Mesothelial cell of epicardium (in vitro differentiated cells): ENCODE measurements at places on chromosomes 16 and 17. TPM values are rescaled to one million over a fixed set of nuclear protein-coding genes. Genes with fewer than 3 reads are reported as not detected.
A peak's percentile ranks its signal among the peaks of the same experiment; 100 is the strongest.

Gene SLC13A2
- not detected in 3 replicates for total RNA-seq

DNA sequence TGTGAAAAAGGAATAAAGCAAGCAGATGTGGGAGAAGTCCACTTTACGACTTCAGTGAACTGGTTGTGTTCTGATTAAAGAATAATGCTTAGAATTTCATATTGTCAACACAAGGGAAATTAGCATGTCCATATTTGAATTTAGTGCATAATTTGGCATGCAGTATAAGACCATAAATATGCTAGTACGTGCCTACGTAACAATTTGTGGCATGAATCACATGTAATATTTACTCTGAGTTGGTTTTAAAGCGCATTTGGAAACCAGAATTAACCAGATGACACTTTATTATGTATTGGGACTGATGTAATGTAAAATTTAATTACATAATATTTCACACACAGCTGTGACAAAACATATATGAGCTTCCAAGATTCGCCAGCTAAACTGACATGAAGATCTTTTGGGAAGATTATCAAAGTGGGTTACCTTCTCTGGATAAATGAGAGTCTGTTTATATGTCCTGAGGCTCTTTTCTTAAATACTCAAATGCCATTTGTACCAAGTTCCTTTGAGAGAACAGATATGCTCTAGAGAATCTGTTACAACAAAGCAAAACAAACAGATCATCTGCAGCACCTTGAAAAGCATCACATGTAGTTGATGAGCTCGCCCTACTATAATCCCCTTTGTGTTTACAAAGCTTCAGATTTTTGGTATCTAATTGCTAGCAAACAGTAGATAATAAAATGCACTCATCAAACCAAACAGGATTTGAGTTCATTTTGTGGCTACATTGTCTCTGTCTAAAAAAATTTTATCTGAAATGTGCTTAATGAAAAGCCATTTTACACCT is 1468.6 kb downstream of the CDH11 start:
- H3K4me3 ChIP-seq, result no peak overlapping the region
- H3K36me3 ChIP-seq, result no peaks in the 10 kb centered on the region
- H3K4me1 ChIP-seq, result no peaks in the 10 kb centered on the region
- no peaks in the 10 kb centered on the region for H3K27me3 ChIP-seq
- no peak for DNase-seq

Gene TP53TG3C
- total RNA-seq, result not detected in 3 replicates

- H3K4me1 ChIP-seq, result peaks cover 35% of the 10 kb centered on the region
- H3K27me3 ChIP-seq, result no peaks in the 10 kb centered on the region
- H3K27ac ChIP-seq, result peak overlapping the region; percentile 74
- H3K4me3 ChIP-seq, result peak overlapping the region; percentile 64
- peaks cover 4% of the 10 kb centered on the region for H3K36me3 ChIP-seq
These were observed 22.1 kb downstream of the CRISPLD2 start for GRCh38 chr16:84841787-84842300.

Gene NPW
- total RNA-seq, result 14.0 to 16.1 TPM (median 15.4 TPM) in 3 replicates

Gene MT1M
- not detected in 3 replicates for total RNA-seq
